ENCODE measurements at places on chromosomes 4 and X. TPM values are rescaled to one million over a fixed set of nuclear protein-coding genes. Genes with fewer than 3 reads are reported as not detected.
A peak's percentile ranks its signal among the peaks of the same experiment; 100 is the strongest.

Gene FRMD7
- not detected for polyA plus RNA-seq

Gene UGT2B28
- polyA plus RNA-seq = not detected

Gene SCARB2
- polyA plus RNA-seq = 56.5 TPM

Gene RAB33A
- polyA plus RNA-seq = 1.4 TPM

Gene TLR10
- polyA plus RNA-seq = not detected

Gene RHOXF2
- polyA plus RNA-seq = not detected

GRCh38 chr4:107931775-107932321 lies 499 bp downstream of the CYP2U1 start:
- DNase-seq = no peak

DNA sequence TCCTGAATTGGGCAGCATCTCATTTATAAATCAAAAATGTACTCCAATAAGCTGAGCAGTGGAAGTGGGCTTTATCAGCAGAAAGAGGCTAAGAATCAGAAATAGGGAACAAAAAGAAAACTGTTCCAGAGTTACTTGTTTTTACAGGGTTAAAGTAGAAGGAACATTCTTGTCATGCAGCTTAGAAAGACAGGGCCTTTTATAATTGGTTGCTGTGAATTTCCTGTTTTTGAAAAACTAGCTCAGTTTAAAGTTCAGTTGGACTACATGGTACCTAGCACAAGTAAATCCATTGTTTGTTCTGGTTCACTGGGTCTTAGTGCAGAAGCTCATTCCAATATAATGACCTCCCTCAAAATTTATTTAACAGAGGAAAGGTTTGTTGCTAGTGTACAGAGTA lies 200.8 kb downstream of the GRIA2 start:
- no peak for DNase-seq

DNA sequence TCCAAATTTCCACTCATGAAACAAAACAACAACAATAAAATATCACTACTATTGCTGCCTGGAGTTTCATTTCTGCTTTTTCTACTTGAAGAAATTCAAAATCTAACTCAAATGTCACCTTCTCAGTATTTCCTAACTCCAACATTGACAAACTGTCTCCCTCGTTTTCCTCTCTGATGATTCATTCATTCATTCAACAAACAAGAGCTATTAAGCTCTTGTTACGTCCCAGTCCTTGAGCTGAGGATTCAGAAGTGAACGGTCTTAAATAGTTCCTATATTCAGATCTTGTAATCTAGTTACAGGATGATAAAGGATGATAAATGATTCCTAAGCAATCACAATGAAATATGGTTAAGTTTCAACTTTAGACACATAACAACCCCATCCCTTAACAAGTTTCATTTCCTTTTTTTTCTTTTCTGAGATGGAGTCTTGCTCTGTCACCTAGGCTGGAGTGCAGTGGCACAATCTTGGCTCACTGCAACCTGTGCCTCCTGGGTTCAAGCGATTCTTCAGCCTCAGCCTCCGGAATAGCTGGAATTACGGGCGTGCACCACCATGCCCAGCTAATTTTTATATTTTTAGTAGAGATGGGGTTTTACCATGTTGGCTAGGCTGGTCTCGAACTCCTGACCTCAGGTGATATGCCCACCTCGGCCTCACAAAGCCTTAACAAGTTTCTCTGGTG lies 1.7 kb downstream of the SLC9B2 start:
- DNase-seq = peak; percentile 52

DNA sequence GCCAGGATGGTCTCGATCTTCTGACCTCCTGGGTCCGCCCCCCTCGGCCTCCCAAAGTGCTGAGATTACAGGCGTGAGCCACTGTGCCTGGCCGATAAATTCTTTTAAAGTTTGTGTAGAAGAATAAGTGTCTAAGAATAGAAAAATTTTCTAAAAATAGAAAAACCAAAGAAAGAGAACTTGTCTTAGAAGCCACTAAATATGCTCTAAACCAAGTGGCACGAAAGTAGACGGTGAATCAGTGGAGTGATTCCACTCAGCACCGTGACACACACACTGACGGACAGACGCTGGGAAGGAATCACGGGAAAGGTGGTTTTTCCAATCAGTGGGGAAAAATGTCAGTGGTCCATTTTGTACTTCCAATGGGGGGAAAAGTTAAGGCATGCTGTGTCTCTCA lies 72.7 kb upstream of the PSAPL1 start:
- DNase-seq = no peak

DNA sequence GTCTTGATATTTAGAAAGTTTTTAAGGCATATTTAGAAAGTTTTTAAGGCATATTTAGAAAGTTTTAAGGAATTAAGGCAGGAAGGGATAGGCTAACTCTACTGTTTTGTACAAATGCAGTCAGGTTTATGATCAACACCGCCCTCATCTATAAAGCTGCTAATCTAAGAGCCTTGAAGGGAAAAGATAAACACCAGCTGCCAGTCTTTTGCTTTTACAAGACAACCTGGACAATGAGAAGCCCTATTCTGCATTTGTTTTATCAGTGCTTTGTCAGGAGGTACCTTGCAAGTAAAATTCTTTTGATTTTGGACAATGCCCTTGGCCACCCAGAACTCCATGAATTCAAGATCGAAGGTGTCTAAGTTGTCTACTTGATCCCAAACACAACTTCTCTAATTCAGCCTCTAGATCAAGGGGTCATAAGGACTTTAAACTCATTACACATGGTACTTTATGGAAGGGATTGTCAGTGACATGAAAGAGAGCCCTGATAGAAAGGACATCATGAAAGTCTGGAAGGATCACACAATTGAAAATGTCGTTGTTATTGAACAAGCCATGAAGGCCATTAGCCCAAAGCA lies 39.8 kb downstream of the IL15 start:
- DNase-seq = no peak

GRCh38 chr4:80173401-80173800 lies 23.9 kb upstream of the PRDM8 start:
- DNase-seq = peak; percentile 88

GRCh38 chr4:105569057-105569865 lies 16.8 kb downstream of the ARHGEF38 start:
- DNase-seq = no peak

DNA sequence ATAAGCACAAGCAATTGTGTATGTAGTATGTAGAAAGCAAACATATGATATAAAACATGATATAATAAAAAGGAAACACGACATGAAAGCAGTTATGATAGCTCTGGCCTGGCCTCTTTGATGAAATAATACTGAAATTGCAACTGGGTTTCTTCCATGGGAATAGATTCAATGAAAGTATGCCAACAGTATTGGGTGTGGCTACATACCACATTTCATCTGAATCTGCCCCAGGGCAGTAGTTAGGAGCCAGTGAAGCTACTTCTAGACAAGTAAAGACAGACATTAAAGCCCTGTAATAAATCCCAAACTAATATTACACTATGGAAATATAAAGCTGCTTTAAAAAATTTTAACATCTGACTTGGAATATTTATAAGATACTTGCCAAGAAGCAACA lies 207.3 kb downstream of the FBXW7 start:
- DNase-seq = no peak

GRCh38 chr4:33453916-33454315 lies 2733.7 kb downstream of the PCDH7 start:
- no peak for DNase-seq

DNA sequence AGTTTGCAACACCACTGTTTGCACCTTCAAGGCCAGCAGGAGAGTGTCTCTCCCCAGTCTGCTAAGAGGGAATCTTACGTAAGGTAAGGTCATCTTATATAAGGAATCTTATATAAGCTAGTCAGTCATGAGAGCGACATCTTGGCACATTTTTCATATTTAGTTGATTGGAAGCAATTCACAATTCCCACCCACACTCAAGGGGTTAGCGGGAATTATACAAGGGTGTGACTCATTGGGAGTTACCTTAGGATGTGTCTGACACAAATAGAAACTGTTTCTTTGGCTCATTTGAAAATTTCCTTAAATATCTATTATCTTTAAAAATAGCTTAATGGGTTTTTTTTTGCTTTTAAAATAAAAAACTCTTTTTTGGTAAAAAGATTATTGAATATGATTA lies 62.1 kb upstream of the GRPR start:
- DNase-seq = no peak

DNA sequence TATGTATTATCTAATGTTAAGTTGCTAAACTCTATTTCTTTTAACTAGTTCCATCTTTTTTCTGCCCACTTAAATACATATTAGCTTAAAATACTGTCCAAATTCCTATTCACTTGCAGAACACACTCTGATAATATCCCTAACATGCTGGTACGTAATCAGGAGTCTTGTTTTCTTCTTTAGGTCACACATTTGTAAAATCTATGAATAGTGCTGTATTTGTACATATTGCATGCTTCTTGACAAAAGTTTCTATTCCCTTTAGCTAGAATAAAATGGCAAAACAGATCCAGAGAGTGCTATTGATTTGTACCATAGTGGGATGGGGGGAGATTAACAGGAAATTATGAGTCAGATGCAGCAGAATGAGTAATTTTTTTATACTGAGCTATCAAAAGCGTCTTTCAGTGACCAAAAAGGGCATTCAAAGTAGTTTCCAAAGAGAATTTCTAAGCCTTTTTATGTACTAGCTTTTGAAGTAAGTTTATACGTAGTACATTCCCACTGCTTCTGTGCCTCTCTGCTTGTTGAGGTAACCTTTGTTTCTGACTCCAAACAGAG lies 126.5 kb downstream of the PTPN13 start:
- DNase-seq = peak; percentile 33

All from IMR-90 (cell line).